Non-pigmented ciliary epithelial cell (primary cell): ENCODE measurements at places on chromosomes 11 and 22.

- no peak for DNase-seq
Measured at GRCh38 chr11:112759418-112759817, 201.8 kb upstream of the NCAM1 start.

GRCh38 chr11:3808861-3809623 is 682 bp downstream of the PGAP2 start:
- no peak for DNase-seq

DNA sequence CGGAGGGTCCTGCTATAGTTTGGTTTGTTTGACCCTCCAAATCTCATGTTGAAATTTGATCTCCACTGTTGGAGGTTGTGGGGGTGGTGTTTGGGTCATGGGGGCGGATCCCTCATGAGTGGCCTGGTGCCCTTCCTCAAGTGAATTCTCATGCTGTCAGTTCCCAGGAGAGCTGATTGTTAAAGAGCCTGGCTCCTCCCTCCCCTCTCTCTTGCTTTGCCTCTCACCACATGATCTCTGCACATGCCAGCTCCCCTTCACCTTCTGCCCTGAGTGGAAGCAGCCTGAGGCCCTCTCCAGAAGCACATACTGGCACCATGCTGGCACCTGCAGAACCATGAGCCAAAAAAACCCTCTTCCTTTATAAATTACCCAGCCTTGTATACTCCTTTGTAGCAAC is 7.1 kb downstream of the TSPAN18 start:
- no peak for DNase-seq

DNA sequence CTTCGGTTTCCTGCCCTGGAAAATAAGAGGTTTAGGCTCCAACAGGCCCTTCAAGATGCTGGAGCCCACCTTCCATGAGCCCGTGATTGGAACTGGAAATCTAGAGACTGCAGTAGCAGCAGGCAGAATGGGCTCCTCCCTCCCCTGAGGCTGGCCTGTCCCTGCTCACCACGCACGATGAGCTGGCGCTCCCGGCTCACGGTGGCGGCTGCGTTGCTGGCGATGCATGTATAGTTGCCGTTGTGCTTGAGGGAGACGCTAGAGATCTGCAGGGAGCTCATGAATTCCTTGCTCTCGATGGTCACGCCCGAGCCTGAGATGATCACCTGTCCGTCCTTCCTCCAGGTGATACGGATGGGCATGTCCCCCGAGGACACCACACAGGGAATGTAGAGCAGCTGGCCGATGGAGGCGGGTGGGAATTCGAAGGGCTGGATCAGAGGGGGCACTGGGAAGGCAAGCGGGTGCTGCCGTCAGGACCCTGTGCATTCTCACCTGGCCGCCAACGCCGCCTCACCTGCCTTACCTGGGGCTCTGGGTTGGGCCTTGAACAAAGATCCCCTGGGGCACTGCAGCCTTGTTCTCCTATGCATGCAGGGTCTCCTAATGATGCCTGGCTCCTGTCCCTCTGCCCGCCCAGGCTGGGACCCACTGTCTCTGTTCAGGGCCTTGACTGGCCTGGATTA is 177.8 kb downstream of the CEP164 start:
- no peak for DNase-seq

DNA sequence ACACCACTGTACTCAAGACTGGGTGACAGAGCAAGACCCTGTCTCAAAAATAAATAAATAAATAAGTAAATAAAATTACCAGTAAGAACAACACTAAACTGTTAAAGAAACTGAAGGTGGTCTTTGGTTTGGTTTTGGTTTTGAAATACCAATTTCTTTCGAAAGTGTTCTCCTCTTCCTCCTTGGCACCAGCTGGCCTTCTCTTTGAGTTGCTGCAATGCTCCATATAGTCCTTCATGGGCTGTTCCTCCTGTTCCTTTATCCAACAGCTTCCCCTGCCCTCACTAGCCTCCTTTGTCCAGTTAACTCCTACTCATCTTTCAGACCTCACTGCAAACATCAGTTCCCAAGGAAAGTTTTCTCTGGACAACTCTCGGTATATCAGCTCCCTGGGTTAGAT is 5.0 kb upstream of the UVRAG start:
- DNase-seq = no peak

- DNase-seq = no peak
Measured at GRCh38 chr11:71440021-71440755, 8.0 kb downstream of the DHCR7 start.

DNA sequence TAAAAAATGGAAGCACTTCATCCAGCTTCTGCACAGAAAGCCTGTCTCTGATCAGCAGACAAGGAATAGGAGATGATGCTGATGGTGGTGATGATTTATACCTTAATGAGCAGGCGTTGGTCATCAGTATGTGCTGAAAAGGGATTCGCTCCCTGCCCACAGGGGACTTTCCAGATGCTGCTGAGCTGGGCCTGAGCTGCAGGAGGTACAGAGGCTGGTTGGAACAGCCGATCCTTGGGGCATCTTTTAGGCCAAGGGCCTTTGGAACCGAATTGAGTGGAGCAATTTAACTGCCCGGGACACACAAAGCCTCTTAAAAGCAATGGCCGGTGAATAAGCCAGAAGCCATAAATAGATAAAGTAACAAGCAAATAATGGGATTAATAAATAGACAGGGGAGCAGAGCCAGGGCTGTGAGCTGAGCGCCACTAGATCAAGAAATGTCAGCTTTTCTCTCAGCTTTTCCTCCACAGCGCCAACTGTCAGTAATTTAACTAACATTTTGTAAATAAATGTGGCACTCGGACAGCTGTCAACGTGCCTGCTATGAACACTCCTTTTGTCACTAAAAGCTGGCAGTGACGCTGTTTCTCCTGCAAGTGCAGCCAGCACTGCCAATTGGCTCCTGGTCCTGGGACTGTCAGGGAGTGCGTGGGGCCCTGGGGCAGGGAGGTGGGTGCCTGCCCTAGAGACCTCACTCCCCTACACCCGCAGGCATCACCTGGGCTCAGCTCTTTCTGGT is 562.3 kb downstream of the NTM start:
- no peak for DNase-seq

- DNase-seq = no peak
Measured at GRCh38 chr22:30626413-30626812, 9.2 kb upstream of the SLC35E4 start.

DNA sequence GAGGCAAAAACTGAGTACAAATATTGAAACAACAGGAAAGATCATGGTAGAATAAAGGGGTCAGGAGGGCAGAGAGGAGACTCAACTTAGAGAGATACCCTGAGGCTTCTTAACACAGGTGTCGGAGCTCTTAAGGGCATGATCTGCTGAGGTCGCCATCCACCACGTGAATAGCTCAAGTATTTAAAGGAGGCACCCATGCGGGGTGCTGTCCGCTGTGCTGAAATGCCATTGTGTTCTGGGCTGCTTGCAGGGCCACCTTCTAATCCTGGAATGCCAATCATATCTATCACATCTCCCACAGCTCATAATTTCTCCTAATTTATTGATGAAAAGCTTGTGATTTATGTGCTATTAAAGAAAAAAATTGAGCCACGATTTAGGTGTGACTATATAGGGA is 90.2 kb downstream of the SEZ6L start:
- DNase-seq = no peak

DNA sequence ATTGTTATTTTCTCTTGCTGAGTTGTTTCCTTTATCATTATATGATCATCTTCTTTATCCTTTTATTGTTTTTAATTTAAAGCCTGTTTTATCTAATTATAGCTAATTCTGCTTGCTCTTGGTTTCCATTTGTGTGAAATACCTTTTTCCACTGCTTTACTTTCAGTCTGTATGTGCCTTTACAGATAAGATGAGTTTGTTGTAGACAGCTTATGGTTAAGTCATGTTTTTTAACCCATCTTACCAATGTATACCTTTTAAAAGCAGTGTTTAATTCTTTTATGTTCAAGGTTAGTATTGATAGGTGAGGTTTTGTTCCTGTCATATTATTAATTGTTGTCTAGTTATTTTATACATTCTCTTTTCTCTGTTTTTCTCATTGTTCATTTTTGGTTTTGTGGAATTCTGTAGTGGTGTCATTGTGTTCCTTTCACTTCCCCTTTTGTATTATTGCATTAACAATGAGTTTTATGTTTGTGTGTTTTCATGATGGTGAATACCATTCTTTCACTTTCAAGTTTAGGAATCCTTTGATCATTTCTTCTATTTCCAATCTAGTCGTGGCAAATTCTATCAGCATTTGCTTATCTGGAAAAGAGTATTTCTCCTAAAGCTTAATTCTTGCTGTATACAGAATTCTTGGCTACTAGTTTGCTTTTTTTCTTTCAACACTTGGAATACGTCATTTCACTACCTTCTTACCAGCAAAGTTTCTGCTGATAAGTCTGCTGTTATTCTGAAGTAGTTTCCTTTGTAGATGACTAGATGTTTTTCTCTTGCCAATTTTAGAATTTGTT is 21.8 kb downstream of the OR5AN1 start:
- no peak for DNase-seq

- no peak for DNase-seq
Measured at GRCh38 chr11:130439160-130439519, 9.3 kb upstream of the ADAMTS15 start.
